ENCODE measurements at places on chromosomes 4 and X.

GRCh38 chr4:159349332-159349731 lies 246.5 kb downstream of the RAPGEF2 start:
- no peak for DNase-seq

DNA sequence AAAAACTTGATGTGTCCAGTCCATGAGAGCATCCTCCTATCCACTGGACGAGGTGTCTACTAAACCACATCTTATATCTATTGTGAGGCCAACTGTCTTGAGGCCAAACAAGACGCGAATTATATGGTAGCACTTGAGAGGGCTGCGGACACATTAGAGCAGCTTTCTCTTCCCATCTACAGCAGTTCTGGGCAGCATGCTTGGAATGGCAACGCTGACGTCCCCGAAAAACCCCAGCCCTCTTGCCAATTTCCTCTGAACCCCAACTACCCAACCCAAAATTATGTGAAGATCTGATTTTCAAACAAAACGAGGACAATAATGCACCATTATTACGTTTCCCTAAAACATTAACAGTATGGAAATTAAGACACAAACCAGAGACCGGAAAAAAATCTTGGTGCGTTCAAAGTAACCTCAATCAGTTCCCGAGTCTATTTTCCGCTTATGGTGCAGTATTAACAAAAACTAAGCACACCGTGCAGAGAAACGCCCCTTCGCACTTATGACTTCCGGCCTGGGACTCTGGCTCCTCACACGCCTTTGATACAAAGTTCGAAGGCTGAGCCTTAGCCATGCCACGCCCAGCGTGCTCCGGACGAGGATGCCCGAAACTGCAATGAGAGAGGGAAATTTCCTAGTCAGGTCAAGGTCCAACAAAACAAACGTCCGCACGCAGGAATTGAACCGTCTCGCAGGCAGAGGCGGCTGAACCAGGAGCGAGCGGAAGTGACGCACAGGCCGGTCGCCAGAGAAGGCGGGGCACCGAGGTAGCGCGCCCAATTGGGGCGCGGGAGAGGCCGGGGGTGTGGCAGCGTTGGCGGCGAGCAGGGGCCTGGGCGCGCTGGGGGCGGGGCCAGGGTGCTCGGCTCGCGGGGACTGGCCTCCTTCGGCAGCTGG lies 458 bp upstream of the AP1AR start:
- peak; percentile 97 for DNase-seq

DNA sequence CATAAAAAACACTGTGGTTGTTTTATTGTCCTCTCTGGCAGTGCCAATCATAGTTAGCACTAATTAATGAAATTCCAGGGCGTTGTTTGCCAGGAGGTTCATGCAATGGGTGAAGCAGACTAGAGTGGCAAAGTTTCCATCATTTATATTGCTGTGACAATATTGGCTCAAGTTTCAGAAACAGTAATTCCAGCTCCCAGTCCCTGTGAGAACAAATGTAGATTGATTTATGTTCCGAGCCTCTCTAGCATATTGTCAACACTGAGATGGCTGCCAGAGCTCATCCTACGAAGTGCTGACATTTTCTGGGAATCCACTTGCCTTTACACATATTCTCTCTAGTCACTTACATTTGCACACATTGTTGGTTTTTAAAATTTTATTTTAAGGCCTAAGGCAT lies 440.0 kb upstream of the IGFBP7 start:
- DNase-seq, result no peak

DNA sequence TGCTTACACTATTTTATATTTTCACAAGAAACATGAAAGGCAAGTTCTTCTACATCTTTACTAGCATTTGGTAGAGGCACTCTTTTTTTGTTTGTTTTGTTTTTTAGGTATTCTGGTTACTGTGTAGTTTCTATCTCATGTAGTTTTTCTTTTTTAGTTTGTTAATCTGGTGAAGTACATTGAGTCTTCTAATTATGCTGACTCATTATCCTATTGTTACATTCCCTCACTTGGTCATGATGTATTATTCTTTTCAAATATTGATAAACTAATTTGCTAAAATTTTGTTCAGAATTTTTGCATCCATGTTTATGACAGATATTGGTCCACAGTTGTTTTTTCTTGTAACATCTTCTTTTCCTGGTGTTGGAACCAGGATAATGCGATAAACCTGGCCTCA lies 4.7 kb downstream of the GK2 start:
- no peak for DNase-seq

DNA sequence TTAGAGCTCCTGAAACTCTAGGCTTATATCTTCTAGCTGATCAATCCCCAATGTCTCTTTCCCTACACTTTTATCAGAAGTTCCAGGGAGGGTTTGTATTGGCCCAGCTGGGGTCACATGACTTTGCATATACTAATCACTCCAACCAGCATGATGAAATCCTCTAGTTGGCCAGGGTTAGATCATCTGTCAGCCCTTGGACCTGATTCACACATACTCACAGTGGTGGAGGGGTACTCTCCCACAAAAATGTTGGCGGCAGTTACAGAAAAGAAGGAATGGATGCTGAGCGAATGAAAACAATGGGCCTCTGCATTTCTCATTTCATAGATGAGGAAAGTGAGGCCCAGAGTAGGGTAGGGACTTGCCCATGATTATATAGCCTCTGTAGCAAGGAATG lies 151.1 kb downstream of the PJA1 start:
- peak; percentile 94 for DNase-seq

GRCh38 chrX:131677655-131678628 lies 134.1 kb downstream of the OR13H1 start:
- peak; percentile 17 for DNase-seq

DNA sequence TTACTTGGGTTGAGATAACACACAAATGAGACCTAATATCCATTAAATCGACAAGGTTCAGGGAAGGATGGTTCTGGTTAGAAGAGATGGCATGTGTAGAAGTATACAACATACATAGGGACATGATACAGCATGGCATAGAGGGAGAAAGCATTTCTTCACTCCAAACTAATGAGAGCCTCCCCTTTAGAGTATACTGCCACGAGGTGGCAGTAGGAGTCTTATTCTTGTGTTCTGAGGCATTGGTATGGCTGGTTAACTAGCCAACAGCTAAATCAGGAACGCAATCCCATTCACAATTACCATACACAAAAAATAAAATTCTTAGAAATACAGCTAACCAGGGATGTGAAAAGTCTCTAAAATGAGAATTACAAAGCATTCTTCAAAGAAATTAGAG lies 29.1 kb upstream of the TRO start:
- peak; percentile 59 for DNase-seq

- peak; percentile 53 for DNase-seq
Measured at GRCh38 chr4:174058846-174059245, 224.6 kb downstream of the FBXO8 start.

- no peak for DNase-seq
Measured at GRCh38 chr4:24743927-24744326, 51.4 kb upstream of the SOD3 start.

GRCh38 chr4:102623622-102624021 lies 122.5 kb downstream of the NFKB1 start:
- DNase-seq, result peak; percentile 71

- no peak for DNase-seq
Measured at GRCh38 chr4:56611501-56611900, 69.6 kb downstream of the HOPX start.

GRCh38 chrX:154605566-154605965 lies 13.5 kb downstream of the CTAG1B start:
- DNase-seq, result no peak

DNA sequence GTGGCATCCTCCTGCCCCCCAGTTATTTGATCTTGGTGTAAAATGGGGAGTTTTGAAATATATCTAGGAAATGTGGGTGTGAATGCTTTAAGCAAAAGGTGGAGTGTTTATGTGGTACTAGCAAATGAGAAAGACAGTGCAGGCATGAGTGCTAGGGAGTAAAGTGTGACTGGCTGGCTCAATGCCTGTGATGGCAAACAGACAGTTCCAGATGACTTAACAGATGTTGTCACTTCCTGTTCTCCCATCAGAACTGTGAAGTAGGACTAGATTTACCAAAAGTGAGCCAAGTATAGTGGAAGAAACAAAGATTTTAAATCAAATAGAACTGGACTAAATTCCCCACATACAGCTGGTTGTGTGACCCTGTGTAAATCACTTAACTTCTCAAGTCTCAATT lies 8.4 kb upstream of the AMOT start:
- DNase-seq, result peak; percentile 22

DNA sequence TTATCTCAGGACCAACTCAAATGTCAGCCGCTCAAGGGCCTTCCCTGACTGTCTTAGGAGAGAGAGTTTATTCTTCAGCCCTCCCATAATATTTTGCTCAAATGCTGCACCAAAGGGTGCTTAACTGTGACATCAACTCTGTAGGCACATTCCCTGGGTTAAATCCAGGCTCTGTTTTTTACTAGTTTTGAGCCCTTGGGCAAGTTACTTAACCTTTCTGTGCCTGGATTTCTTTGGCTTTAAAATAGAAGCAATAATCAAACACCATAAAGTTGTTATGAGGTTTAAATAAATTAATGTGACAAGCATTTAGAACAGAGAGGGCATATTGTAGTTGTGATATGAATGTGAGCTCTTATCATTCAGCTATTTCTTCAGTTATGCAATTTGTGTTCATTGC lies 54.2 kb upstream of the LIMCH1 start:
- no peak for DNase-seq

DNA sequence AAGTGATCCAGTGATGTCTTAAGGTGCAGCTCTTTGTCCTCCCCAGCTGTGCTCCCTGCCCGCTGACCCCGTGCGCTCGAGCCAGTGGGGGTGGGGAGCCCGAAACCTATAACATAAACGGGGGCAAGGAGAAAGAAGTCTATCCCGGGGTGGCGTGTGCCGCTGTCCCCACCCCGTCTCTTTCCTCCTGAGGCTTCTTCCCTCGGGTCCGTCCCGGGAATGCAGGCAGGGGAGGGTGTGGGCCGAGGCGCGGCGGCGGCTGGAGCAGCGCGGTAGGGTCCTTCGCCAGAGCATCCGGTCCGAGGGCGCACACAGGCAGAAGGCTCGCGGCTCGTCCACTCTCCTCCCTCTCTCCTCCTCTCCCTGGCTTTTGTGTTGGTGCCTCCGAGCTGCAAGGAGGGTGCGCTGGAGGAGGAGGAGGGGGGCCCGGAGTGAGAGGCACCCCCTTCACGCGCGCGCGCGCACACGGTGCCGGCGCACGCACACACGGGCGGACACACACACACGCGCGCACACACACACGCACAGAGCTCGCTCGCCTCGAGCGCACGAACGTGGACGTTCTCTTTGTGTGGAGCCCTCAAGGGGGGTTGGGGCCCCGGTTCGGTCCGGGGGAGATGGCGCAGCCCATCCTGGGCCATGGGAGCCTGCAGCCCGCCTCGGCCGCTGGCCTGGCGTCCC lies at the start of gene RAB33A:
TSS of gene RAB33A (plus strand) at position 517 of the 681 bp plus-strand sequence. CDS start at position 618, 101 bp downstream.
- DNase-seq, result peak; percentile 11

DNA sequence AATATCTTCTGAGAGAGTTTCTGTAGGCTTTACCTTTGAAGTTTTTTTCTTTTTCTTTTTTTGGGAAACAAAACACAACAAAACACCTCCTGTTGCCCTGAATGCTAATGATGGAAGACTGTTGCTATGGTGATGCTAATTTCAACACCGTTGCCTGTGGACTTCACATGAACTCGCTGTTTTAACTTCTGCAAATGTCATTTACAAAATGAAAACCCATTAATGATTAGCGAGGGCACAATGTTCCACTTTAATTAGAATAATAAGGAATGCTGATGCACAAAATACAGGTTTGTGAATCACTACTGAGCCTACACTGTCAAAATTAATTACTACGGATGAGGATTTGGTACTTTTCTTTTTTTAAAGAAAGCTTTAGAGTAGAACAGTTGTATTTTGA lies 227.1 kb upstream of the FTHL17 start:
- no peak for DNase-seq

DNA sequence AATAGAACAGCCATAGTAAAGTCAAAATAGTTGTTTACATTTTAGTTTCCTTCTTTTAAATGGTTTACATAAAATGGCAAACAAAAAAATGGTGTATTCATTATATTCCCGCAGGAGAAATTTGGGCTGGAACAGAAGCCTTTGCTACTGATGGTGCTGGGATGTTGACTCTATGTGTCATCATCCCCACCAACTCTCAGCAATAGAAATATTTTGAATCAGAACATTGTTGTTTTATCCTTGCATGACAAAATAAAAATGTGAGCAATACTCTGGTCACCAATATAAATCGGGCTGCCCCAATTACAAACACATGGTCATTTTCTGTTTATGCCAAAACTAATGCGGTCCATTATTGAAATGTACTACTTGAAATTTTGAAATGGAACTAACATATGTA lies 1131.6 kb upstream of the PCDH7 start:
- DNase-seq, result no peak

GRCh38 chr4:112956484-112956896 lies 93.0 kb upstream of the ANK2 start:
- DNase-seq, result no peak

DNA sequence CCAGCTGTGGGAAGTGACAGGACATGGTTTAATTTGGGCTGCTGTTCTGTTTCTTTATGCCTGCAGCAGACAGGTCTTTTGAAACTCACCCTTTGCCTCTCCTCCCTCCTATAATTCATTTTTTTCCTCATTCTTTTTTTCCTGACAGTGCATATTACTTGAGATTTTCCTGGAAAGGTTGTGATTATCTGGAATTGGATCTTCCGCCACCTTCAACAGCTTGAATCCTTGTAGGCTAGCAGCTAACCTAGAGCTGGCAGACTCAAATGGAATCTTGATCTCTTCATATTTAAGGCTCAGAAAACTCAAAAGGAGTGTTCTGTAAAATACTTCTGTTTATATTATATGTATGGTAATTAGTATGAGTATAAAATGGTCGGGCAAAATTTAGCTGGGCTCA lies 49.3 kb upstream of the CLCN4 start:
- DNase-seq, result no peak

DNA sequence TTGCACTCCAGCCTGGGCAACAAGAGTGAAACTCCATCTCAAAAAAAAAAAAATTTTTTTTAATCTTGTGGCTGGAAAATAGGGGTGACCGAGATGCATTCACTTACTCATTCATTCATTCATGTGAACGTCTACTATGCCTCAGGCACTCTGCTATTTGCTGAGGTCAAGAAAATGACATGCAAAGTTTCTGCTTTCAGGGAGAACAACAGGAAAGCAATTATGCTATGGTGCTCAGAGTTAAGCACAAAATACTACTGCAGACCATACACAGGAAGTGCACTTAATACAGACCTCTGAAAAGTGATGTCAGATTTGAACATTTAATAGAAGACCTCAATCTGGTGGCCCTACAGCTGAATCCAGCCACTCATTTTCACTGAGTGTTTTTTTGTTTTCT lies 59.6 kb upstream of the DUSP21 start:
- DNase-seq, result no peak

DNA sequence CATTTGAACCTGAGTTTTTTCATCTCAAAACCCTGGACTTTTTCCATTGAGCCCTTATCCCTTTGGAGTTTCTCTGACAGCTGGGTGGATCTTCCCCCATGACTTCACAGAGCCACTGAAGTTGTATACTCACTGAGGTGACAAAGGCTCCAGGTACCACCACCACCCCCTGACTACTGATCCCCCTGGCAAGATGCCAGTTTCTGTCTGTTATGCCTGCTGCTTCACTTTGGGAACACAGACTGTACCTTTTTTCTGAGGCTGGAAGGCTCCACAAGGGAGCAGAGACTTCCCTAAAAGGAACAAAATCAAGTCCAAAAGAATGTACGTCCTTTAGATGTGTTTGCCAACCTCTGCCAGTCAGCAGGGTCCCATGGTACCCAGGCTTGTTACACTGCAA lies 160.3 kb upstream of the JADE1 start:
- DNase-seq, result no peak

Measured in fibroblast of pulmonary artery (primary cell).